Endodermal cell (in vitro differentiated cells): ENCODE measurements at places on chromosomes 1 and 21. TPM values are rescaled to one million over a fixed set of nuclear protein-coding genes. Genes with fewer than 3 reads are reported as not detected.

- DNase-seq: no peak
Observed at GRCh38 chr1:201653883-201654282, 115.0 kb downstream of the NAV1 start.

DNA sequence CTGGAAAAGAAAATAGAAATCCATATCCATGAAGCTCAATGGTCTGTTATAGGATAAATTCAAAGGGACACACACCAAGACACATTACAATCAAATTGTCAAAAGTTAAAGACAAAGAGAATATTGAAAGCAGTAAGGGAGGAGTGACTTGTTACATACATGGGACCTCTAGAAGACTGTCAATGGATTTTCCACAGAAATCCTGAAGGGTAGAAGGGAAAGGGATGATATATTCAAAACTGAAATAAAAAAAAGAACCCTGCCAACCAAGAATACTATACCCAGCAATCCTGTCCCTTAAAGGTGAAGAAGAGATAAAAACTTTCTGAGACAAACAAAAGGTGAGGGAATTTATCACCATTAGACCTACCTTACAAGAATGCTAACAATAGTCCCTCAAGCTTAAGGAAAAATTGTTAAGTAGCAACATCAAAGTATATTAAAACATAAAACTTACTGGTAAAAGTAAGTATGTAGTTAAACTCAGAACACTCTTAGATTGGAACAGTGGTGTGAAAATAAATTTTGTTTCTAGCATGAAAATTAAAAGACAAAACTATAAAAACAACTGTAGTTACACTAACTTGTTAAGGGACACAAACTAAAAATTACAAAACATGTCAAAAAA is 103.2 kb upstream of the APP start:
- DNase-seq: no peak

- peak; percentile 50 for DNase-seq
Observed at GRCh38 chr21:46093668-46094400, 4.1 kb upstream of the COL6A2 start.

- no peak for DNase-seq
Observed at GRCh38 chr1:69491416-69491815, 76.3 kb upstream of the LRRC7 start.

DNA sequence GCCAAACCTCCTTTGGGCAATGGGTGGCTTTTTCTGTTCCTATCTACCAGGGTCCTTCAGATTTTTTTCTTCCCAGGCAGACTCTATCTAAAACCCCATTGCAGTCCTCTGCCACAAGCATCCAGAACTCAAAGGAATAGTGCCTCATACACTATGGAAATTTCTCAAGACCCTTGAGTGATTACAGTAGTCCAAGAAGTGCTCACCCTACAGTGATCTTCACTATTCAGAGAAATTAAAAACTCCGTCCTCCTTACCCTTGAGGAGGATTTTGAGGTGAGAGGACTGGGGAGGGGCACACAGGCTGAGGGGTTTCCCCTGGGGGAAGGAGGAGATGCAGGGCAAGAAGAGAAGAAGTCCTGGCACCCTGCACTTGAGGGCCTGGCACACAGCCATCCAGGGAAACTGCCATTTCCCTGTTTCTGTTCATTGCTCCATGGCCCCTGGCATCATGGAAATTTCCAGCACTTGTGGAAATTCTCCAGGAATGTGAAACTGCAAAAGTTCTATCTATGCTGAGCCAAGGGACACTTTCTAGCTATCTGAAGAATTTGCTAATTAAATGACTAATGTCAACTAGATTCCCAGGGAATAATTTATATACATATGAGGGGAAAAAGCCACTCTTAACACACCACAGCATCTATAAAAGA is 102.5 kb upstream of the ATP1B1 start:
- DNase-seq: no peak

DNA sequence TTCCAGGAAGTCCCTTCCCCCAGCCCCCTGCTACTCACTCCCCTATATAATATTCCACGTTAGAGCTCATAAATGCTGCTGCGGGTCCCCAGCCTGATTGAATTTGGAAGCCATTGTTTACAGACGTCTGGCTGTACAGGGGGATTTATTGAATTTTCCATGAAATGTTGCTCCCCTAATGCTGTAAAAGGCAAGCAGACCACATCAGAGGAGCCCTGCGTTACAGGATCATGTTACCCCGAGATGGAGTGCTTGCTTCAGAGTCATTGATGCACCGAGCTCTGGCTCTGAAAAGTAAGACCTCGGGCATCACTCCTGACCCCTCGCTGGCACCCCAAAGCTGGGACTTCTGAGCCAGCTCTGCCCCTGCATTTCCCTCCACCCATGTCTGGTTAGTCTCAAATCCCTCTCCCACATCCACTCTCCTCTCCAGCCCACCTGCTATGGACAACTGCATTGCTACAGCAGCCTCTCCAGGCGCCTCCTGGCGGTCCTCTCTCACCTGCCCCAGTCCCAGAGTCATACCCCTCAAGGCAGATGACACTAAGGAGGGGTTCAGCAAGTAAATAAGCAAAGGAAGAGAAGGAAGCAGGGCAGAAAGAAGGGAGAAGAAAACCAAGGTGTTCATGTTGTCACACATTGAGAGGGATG is 127.8 kb downstream of the TMEM53 start:
- peak; percentile 76 for DNase-seq

DNA sequence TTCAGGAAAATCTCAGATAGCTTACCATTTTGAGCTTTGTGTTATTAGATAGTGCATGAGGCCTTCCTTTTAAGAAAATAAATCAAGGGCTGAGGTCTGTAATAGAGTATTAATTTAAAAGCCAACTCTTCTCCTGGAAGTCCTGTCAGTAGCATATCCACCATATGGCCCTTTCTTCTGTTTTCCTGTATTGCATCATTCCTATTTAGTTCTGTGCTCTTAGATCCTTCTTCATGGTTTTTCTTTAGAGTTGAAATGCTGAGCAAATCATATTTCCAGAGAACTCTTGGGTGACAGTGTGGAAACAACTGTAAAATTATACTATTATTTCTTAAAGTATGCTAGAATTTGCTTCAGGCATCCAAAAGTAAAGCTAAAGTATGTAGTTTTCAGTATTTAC is 91.7 kb downstream of the TTC3 start:
- DNase-seq: no peak

DNA sequence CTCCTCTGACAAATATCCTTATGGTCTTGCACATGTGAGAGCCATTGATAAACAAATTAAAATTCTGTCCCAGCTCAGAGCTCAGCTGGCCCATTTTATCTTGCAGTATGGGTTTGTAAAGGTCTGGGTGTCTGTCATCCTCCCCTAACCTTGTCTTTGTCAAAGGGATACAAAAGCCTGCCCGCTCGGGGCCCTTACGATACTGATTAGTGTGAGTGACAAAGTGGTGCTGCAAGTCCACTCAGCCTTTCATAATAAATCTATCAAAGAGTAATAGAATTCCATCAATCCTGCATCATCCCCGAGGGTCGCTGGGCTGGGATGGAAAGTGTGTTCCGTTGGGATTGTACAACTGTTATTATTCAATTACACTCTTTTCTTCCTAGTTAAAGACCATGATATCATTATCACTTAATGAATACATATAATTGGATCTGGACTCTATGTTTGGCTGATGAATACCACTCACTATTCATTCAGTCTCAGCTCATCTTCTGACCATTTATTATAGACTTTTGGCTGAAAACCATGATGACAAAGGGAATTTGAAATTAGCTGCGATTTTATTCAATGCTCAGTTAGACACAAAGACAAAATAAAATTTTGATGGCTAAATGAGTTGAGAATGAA is 122.5 kb upstream of the FOXD3 start:
- DNase-seq: peak; percentile 69

DNA sequence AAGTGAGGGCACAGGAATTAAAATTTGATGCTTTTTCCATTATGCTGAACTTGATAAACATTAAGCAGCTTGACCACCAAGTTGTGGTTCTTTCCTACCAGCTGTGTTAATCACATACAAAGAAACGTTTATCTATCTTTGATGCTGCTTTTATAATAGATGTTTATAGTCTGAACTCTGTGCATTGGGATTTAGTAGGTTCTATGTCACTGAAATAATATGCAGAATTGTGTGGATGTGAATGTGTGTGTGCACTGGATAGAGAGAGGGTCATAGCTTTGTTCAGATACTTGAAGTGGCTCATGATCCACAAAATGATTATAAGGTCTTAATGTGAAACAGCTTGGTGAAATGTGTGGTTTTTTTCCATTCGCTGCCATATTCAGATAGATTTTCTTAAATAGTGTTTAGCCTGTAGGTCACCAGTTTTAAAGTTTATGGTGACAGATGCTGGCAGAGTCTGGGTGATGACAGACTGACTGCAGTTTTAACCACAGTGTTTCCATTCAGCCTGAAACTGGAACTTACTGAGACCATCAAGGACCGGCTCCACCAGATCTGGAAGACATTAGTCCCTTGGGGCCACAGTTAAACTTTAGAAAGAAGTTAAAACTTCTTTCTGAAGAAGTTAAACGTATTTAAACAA is 10.2 kb downstream of the DDI2 start:
- DNase-seq: no peak

GRCh38 chr1:4452701-4453100 is 201.7 kb upstream of the AJAP1 start:
- DNase-seq: no peak

- no peak for DNase-seq
Observed at GRCh38 chr1:238568735-238569134, 678.0 kb upstream of the ZP4 start.

GRCh38 chr1:228410671-228411070 is 4.0 kb upstream of the TRIM11 start:
- peak; percentile 66 for DNase-seq

DNA sequence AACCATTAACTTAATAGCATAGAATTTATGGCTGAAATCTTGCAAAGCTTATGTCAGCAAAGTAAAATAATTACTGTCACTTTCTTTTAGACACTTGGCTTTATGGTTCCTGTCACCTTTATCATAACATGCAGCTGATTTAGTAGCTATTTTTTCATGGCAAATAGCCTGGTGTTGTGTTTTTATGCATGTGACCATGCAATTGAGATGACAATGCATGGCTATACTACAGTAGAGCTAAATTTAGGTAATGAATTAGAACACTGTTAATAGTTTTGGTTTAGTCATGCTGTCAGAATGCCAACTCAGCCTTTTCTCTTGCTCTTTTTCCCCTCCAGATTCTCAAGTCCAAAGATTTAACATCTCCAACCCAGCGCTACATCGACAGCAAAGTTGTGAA is 88.6 kb downstream of the TGFB2 start:
- no peak for DNase-seq

DNA sequence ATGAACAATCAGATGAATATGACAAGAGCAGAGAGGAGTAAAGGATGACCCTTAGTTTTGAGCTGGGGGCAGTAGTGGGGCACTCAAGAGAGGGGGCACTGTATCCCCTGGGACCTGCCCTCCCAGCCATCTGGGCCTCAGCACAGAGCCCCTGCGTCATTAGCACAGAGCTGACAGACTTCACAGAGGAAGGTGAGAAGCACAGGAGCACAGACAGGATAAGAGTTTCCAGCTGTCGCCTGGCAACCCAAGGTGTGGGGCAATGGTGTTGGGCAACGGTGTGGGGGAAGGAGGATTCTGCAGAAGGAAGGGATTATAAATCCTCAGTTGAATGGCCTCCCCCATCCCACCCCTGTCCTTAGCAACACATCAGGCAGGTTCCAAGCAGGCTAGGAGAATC is 30.2 kb downstream of the RAB3B start:
- DNase-seq: peak; percentile 84

- DNase-seq: no peak
Observed at GRCh38 chr1:49552101-49552500, 471.7 kb downstream of the AGBL4 start.

DNA sequence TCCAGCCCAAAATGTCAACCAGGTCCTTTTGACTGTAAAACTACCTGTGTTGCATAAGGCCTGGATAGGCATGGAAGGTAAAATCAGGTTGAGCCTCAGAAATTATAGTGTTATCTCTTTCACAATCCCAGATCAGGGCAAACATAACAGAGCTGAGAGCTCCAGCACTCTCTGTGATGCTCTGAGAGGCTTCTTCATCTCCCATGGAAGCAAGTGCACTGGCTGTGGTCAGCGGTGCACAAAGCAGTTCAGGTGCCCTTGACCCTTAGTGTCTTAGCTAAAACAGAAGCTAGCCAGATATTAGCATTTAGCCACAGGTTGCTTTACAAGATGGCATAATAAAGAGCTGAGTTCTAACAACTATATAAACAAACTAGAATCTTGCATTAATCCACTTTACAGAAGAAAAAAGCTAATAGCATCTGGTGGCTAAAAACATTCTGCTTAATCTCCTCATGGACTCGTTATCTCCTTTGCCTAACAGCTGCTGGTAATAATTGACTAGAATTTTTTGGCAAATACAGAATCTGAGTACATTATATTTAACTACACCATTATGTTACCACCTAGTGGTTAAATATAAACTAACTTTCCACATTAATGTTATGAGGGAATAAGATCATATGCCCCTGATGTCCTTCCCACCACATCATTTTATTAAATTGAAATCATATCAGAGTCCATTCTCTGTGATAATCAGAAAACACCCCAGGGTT is 25.6 kb upstream of the POGK start:
- DNase-seq: no peak

DNA sequence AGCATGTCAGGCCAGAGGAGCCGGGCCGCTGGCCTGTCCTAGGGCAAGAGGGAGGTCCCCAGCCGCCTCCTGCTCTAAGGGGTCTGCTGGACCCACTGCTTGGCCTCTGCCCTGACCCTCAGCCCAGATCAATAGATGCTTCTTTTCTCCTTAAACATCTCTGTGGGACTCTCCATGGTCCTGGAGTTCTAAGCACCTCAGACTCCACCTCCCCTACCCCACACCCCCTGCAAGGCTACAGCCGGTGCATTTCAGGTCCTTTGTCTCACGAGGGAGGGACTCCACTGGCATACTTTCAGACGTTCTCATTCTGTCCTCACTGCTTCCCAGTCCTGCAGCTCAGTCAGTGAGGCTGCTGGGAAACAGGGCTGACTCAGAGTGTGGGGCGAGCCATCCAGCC is 11.0 kb downstream of the CNTN2 start:
- DNase-seq: peak; percentile 62

DNA sequence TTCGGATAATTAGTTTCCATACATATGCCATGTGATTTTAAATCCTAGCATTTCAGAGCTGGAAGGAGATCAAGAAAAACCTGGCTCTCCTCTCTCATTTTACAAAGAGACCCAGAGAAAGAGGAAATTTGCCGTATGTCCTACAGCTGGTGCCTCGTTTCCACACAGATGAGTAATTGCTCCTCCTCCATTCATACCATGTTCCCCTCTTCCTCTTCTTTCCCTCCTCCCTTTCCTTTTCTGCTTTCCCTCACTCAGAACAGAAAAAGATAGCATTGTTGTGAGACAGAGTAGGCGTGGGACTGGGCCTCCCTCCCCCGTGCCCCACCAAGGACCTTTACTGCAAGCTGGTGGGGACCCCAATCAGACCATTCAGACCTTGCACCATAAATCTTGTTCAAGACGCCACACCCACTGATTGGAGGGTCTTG is 13.7 kb upstream of the SLC44A3 start:
- DNase-seq: no peak

Gene ADGRL4
- 0.44 and 0.54 TPM in 2 replicates for total RNA-seq

Gene KRTAP10-7
- total RNA-seq: not detected in 2 replicates

Gene SERPINC1
- 0.47 TPM in 1 of 3 replicates, not detected in the others for total RNA-seq

Gene OR2T4
- total RNA-seq: not detected in 3 replicates

Gene ADGRB2
- 11.1 and 13.1 TPM in 2 replicates for total RNA-seq

Gene C1orf115
- total RNA-seq: 6.1 and 7.5 TPM in 2 replicates

Gene YOD1
- total RNA-seq: 10.3 and 10.8 TPM in 2 replicates

Gene COL6A1
- 232 to 456 TPM (median 244 TPM) in 3 replicates for total RNA-seq

Gene GPN2
- 32.6 and 35.7 TPM in 2 replicates for total RNA-seq

Gene RBM11
- 13.5 to 26.6 TPM (median 14.2 TPM) in 3 replicates for total RNA-seq

Gene NEGR1
- 2.0 to 2.7 TPM (median 2.1 TPM) in 3 replicates for total RNA-seq

Gene WASF2
- 87.8 and 90.0 TPM in 2 replicates for total RNA-seq

Gene LRRC41
- total RNA-seq: 73.8 and 74.2 TPM in 2 replicates

Gene CAMK2N1
- 6.0 to 16.2 TPM (median 13.4 TPM) in 3 replicates for total RNA-seq

Gene HMGN2
- total RNA-seq: 660 and 671 TPM in 2 replicates

Gene NOS1AP
- total RNA-seq: 5.0 to 8.4 TPM (median 5.9 TPM) in 3 replicates

Gene RHD
- total RNA-seq: not detected in 2 replicates
